Activated naive CD4-positive, alpha-beta T cell treated with anti-CD3 and anti-CD28 coated beads, Interleukin-2, amount 50 U/mL, for 72 hours (primary cell): ENCODE measurements at places on chromosomes 7 and 10. TPM values are rescaled to one million over a fixed set of nuclear protein-coding genes. Genes with fewer than 3 reads are reported as not detected.

The HYCC1 gene
- 18.3 TPM for total RNA-seq

DNA sequence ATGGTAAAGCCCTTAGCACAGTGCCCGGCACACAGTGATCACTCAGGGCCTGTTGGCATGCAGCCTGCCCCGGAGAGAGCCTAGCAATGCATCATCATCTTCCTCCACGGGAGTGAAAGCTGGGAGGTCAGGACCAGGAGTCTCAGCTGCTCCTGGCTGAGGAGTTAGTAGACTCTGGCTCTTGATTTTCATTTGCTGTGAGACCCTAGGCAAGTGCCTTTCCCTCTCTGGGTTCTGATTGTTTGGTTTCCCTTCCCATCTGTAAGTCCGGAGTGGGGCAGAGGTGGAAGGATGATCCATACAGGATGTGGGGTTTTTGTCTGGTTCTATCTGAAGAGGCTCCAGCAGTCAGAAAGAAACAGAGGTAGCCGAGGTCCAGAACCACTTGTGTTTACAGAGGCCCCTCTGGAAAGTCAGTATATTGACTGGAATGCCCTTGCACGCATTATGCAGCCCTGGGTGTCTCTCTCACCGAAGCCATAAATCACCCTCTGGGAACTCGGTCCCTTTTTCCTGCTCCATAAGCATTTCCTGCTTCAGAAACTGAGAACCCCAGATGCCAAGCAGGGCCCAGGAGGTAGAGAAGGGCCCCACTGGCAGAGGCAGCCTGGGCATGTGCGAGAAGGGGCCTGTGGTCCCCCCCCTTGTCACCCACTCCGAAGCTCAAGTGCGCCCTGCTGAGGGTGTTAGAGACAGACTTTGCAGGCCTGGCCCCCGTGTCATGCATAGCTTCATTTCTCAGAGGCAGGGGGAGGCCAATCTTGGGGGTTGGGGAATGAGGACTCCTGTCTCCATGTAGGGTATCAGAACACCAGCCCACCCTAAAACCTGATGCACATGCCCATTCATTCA is 8.5 kb downstream of the UNC5B start:
- peak; percentile 48 for DNase-seq

The SFTPA1 gene
- total RNA-seq = not detected

GRCh38 chr10:117621196-117621595 is 78.7 kb downstream of the EMX2 start:
- DNase-seq = no peak

DNA sequence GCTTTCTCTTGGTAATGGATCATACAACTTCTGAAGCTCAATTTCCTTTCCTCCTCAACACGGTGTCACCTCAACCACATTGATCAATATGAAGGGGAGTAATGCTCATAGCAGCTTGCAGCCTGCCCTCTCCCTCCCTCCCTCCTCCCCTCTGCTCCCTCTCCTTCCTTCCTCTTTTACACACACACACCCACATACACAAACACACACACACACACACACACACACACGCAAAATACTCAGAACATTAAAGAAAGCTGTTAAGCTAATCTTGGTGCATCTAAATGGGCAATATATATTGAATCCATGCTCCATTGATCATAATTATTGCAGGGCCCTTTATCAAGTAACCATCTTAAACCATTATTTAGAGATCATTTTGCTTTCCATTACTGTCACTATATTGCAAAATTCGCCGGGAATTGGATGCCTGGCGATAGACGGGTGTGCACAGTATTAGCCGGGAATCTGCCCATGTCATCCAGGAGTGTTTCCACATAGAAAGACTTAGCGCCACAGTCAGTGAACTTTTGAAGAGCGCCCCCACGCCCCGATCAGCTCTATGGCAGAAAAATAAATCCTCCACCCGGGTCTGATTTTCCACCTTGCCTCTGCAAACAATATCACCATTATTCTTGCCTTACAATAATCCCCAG is 122.0 kb downstream of the PRLHR start:
- no peak for DNase-seq

DNA sequence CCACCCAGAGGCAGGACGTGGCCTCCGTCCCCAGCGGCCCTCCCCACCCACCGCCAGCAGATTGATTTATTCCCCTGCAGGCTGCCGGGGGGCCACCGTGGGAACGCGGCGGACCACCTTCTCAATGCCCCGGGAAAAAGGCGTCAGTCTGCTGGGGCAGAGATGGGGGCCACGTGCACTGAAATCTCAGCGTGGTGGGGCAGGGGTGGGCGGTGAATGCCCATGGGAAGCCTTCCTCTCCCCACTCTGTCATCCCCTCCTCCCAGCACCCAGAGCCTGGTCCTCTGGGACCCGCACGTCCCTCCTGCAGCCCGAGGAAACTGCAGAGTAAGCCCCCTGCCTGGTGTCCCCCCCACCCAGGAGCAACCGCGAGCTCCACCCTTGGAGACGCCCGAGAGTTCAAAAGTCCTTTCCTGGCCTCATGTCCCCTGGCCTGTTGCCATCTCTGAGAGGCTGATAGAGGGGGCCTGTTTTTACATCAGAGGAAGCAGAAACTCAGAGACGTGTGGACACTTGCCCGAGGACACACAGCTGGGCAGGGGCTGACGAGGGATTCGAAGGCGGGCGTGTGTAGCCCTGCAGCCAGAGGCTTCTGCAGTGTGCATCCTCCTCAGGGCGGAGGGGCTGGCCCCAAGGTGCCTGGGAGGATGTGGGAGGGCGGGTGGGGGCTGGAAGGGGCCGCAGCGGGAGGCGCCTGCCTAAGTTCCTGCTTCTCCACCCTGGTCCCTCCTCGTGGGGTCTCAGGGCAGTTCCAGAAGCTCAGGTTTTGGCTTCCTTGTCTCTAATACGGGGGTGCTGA is 21.8 kb downstream of the UNCX start:
- no peak for DNase-seq

GRCh38 chr7:125529249-125529648 is 599.6 kb upstream of the POT1 start:
- DNase-seq = no peak

GRCh38 chr10:47364911-47365310 is 16.7 kb downstream of the RBP3 start:
- DNase-seq = no peak

GRCh38 chr7:81064426-81064825 is 145.6 kb upstream of the SEMA3C start:
- no peak for DNase-seq

The WDR37 gene
- 31.5 TPM for total RNA-seq

DNA sequence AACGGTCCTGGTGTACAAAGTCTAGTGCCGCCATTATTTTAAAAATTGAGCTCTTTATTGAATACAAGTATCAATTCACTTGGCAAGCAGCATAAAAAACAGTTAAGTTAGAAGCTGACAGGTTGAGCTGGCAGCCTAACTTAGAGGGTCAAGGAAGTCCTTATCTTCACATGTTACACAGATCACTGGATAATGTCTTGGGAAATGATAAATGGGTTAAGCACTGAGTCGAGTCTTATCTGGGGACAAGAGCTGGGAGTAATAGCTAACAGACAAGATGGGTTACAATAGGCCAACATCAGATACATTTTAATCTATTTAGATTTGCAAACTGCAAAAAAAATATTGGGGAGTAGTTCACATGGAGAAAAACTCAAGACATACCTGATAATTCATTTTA is 34.2 kb downstream of the SLC18A2 start:
- DNase-seq = no peak

The KCNMA1 gene
- total RNA-seq = not detected

The GJD4 gene
- total RNA-seq = not detected

DNA sequence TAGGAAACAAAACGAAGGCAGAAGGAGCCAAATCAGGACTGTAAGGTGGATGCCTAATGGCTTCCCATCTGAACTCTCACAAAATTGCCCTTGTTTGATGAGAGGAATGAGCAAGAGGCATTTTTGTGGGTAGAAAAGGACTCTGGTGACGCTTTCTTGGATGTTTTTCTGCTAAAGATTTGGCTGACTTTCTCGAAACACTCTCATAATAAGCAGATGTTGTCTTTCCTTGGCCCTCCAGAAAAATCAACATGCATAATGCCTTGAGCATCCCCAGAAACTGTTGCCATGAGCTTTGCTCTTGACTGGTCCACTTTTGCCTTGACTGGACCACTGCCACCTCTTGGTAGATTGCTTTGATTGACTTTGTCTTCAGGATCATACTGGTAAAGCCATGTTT is 13.5 kb downstream of the PTPN12 start:
- no peak for DNase-seq

- DNase-seq = peak; percentile 86
These were observed 22.7 kb downstream of the AP5Z1 start for GRCh38 chr7:4797858-4798705.

The NPFFR1 gene
- not detected for total RNA-seq

The CXCL12 gene
- 0.88 TPM for total RNA-seq

The NUP205 gene
- 156 TPM for total RNA-seq

GRCh38 chr7:129422727-129423126 is 11.5 kb upstream of the STRIP2 start:
- DNase-seq = no peak

The TAF5 gene
- total RNA-seq = 21.8 TPM

- DNase-seq = no peak
These were observed 261.6 kb downstream of the CELF2 start for GRCh38 chr10:11279314-11279713.

DNA sequence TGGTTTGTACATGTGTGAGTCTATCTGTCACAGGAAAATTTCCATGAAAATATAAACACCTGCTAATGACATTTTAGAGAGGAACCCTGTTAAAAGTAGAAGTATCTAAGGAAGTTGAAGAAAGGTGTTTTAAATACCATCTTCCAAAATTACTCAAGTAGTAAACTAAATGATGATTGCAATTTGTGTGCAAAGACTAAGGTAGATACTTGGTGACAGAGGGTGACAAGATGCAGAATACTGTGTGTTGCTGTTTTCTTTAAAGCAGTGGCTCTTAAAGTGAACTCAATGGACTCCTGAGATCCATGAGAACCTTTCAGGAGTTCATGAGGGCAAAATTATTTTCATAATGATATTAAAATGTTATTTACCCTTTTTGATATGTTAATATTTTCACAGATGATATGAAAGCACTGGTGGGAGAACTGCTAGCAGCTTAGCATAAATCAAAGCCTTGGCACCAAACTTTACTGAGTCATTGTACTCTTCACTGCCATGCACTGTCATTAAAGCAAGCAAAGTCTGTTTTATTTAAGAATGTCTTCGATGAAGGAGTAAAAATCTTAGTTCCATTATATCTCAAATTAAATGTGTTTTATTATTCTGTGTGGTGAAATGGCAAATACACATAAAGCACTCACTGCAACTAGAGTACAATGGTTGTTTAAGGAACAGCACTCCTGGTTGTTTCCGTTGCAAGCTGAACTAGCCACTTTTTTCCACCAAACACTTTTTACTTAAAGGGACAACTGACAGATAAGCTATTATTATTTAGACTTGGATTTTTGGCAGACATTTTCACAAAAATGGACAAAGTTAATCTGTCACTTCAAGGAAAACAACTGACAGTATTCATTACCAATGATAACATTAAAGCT is 133.7 kb downstream of the LRRN3 start:
- no peak for DNase-seq

The ASIC3 gene
- total RNA-seq = 19.7 TPM

- DNase-seq = no peak
These were observed 338.3 kb downstream of the CXCL12 start for GRCh38 chr10:44046605-44047004.

DNA sequence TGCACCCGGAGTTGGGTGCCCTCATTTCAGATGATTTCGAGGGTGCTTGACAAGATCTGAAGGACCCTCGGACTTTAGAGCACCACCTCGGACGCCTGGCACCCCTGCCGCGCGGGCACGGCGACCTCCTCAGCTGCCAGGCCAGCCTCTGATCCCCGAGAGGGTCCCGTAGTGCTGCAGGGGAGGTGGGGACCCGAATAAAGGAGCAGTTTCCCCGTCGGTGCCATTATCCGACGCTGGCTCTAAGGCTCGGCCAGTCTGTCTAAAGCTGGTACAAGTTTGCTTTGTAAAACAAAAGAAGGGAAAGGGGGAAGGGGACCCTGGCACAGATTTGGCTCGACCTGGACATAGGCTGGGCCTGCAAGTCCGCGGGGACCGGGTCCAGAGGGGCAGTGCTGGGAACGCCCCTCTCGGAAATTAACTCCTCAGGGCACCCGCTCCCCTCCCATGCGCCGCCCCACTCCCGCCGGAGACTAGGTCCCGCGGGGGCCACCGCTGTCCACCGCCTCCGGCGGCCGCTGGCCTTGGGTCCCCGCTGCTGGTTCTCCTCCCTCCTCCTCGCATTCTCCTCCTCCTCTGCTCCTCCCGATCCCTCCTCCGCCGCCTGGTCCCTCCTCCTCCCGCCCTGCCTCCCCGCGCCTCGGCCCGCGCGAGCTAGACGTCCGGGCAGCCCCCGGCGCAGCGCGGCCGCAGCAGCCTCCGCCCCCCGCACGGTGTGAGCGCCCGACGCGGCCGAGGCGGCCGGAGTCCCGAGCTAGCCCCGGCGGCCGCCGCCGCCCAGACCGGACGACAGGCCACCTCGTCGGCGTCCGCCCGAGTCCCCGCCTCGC is at the start of gene EGFR:
EGFR (plus strand) TSS at position 657 of the 830 bp plus-strand sequence. CDS start 261 bp downstream, outside the sequence.
- no peak for DNase-seq

The AKR1B15 gene
- not detected for total RNA-seq
